ENCODE measurements at places on chromosomes 6 and 20.

DNA sequence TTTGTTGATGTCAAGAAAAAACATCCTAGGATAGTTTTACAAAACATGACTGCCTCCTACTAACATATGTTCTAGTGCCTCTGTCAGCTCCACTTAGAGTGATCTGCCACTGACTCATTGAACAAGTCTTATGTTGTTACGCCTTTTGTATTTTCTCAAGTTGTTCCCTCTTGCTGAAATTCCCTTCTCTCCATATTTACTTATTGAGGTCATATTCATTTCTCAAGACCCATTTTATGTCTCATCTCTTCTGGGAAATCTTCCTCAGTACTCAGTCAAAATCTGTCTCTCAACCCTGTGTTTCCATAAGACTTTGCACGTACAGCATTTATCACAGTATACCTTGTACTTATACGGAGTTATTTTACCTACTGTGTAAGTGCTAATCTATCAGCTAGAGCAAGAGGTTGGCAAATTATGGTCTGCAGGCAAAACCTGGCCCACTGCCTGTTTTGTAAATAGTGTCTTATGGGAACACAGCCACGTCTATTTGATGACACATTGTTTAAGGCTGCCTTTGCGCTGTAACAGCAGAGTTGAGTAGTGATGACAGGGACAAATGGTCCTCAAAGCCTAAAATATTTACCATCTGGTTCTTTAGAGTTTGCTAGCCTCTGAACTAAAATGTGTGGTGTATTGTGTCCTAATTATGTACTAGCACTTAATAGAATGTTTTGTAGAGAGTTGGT is 83.4 kb downstream of the ADGRB3 start:
- DNase-seq: no peak

- DNase-seq: no peak
Measured at GRCh38 chr6:143652841-143653331, 24.9 kb upstream of the PHACTR2 start.

GRCh38 chr6:4894049-4894448 is 109.8 kb downstream of the RPP40 start:
- DNase-seq: no peak

DNA sequence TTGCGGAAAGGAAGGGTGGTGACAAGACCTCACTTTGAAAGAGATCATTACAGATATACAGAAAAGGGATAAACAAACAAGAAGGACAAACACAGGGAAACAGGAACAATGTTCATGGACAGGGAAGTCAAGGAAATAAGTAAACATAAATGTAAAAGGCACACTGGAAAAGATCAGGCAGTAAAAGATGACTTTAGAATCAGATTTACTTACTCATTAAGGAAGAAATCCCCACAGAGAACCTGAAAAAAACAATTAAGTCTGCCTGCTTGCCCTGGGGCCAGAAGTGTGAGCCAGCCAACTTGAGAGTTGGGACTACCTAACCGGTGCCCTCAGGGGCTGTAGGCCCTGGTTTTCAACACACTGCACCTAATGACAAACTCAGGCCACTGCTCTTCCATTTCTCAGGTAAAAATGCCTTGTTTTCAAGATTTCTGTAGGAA is 1.7 kb downstream of the APMAP start:
- DNase-seq: no peak
